ENCODE measurements at places on chromosomes 16 and 17.

- DNase-seq: no peak
These were observed 31.8 kb upstream of the AXIN2 start for GRCh38 chr17:65593092-65593854.

DNA sequence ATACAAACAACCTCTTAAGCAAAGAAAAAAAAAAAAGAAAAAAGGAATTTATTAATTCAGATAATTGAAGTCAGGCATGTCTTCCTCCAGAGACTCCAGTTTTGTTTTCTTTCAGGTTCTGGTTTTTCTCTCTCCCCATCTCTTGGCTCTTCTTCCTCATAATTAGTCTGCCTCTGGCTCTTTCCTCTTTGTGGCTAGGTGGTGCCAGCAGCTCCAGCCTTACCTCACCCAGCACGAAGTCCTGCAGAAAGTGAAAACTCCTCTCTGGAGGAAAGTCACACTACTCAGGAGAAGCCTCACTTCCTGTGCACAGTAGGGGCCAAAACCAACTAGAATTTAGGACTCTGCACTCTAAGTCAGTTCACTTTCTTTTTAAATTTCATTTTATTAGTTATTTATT, 10.3 kb upstream of the NFAT5 start:
- DNase-seq: no peak

- DNase-seq: no peak
These were observed 168.5 kb downstream of the GRIN2A start for GRCh38 chr16:10013774-10014173.

DNA sequence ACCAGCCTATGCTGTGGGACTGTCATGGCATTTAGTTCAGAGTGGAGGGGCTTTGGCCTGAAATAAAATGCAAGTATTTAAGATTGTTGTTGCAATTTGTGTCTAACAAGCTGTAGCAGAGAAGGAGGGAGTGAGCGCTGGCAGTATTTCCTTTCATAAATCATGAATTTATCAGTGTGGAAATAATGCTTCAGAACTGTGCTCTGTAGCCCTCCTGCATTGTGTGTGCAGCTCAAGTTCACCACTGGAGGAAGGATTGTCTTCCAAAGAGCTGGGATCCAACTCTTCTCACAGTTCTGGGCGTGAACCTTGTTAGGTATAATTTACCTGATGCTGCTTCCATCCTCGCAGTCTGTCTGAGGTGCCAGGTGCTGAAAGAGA, 15.1 kb downstream of the SNX11 start:
- DNase-seq: no peak

- no peak for DNase-seq
These were observed 18.8 kb downstream of the MYH10 start for GRCh38 chr17:8611619-8612298.

GRCh38 chr16:84555418-84556196, 51.1 kb upstream of the MEAK7 start:
- DNase-seq: no peak

DNA sequence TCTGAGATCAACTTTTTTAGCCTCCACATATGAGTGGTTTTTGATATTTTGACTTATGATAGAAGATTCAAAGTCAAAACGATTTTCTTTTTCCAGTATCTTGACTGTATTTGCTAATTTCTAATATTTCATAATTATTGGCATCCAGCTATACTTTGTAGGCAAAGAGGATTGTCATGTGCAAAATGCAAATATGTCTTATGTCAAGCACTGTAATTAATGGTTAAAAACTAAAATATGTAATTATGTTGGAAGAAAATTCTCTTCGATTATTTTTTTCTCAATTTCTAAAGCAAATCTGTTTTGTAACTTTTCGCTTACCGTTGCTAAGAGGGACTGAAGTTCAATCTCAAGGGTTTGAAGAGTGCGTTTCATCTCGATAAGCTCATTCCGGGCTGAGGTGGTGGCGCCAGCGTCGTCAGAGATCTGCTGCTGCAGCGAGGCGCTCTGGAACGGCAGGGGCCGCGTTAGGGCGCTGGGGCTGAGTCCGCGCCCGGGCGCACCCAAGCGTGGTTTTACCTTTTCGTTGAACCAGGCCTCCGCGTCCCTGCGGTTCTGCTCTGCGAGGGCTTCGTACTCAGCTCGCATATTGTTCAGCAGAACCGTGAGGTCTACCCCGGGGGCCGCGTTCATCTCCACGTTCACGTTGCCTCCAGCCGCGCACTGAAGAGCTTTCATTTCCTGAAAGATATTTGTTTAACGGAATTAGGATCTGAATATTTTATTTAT, 3.0 kb downstream of the KRT27 start:
- DNase-seq: peak; percentile 3

GRCh38 chr17:76598004-76598439, 12.4 kb upstream of the ST6GALNAC2 start:
- no peak for DNase-seq

GRCh38 chr17:42929497-42929844, 28.9 kb downstream of the G6PC1 start:
- no peak for DNase-seq

GRCh38 chr16:1707193-1707790, 1.3 kb downstream of the MAPK8IP3 start:
- no peak for DNase-seq

- no peak for DNase-seq
These were observed 200.4 kb upstream of the N4BP1 start for GRCh38 chr16:48810436-48810802.

- DNase-seq: peak; percentile 75
These were observed 3.7 kb upstream of the CNP start for GRCh38 chr17:41962768-41963434.

DNA sequence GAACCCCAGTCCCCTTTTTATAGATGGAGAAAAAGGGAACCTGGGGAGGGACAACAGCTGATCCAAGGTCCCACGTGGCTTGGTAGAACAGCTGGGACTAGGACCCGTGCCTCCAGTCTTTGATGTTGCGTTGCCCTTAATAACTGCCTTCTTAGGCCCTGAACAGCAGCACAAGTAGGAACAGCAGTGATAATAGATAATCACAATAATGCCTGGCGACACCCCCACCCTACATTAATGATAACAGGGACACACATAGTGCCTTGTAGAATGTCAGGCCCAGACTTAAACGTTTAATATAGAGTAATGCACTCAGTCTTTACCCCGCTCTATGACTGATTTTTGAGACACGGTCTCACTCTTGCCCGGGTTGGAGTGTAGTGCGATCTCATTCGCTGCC, 96.4 kb downstream of the ABCC6 start:
- DNase-seq: no peak

DNA sequence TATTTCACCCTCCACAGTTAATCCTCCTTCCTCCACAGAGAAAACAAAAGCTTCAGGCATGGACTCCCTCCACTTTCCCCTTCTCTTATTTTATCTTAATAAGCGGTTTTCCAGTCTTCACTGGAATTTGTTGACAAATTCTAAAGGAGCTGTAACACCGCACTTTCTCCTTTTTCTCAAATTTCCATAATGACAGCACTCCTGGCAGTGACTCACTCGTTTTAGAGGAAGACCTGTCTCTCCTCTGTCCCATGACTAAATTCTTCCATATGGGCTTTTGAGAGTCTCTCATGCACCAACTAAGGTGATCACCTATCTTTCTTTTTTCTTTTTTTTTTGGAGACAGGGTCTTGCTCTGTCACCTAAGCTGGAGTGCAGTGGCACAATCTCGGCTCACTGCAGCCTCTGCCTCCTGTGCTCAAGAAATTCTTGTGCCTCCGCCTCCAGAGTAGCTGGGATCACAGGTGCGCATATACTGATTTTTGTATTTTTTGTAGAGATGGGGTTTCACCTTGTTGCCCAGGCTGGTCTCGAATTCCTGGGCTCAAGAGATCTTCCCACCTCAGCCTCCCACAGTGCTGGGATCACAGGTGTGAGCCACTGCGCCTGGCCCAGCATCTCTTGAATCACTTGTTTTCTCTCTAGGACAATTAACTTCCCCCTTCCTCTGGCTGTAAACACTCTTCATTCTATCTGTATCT, 7.7 kb downstream of the ITGAM start:
- DNase-seq: no peak

- no peak for DNase-seq
These were observed 224.9 kb downstream of the HS3ST3B1 start for GRCh38 chr17:14525551-14526455.

GRCh38 chr16:82108774-82109173, 61.2 kb downstream of the MPHOSPH6 start:
- no peak for DNase-seq

- DNase-seq: no peak
These were observed 8.1 kb upstream of the NUDT16L1 start for GRCh38 chr16:4685292-4685691.

- DNase-seq: no peak
These were observed 23.1 kb upstream of the MAP3K14 start for GRCh38 chr17:45339646-45340605.

GRCh38 chr16:84955427-84955826, 55.9 kb downstream of the ZDHHC7 start:
- no peak for DNase-seq

GRCh38 chr16:9124908-9125584, 33.6 kb downstream of the HAPSTR1 start:
- no peak for DNase-seq

- peak; percentile 58 for DNase-seq
These were observed 79.6 kb upstream of the TEKT1 start for GRCh38 chr17:6910987-6911603.

- no peak for DNase-seq
These were observed 278.6 kb downstream of the HAPSTR1 start for GRCh38 chr16:9370061-9370491.

DNA sequence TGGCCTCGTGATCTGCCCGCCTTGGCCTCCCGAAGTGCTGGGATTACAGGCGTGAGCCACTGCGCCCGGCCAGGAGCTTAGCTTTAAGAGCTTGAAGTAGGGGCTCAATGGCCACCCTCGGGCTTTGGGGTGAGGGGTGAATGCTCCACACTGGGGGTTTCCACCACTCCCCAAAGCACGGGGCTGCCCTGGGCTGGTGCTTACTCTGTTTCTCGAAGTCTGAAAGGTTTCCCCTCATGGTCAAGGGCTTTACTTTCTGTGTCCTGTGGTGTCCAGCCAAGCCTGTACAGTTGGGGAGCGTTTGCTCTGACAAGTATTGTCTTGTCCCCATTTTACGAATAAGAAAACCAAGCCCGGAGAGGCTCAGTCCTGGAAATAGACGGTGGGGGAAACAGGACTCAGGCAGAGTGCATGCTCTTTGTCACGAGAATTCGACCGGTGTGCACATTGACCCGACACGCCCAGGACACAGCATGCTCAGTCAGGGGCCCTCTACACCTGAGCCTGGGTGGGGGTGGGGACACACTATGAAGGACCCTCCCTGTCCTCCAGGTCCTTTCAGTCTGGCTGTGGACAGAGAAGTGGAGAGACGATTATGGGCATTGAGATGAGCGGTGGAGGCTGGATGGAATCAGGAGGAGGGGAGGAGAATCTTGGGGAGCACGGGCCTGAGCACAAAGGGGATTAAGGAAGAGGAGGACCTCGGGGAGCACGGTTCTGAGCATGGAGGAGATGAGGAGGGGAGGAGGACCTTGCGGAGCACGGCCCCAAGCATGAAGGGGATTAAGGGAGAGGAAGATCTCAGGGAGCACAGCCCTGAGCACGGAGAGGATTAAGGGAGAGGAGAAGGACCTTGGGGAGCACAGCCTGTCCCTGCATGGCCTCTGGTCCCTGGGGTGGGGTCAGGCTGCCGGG, 7.5 kb downstream of the CD7 start:
- no peak for DNase-seq

GRCh38 chr16:79328402-79329165, 272.0 kb downstream of the MAF start:
- no peak for DNase-seq

GRCh38 chr17:52660692-52661091, 502.2 kb upstream of the CA10 start:
- DNase-seq: no peak

GRCh38 chr17:33013596-33014375, 22.1 kb downstream of the SPACA3 start:
- DNase-seq: no peak

GRCh38 chr16:55488306-55488705, 9.3 kb downstream of the MMP2 start:
- DNase-seq: no peak

GRCh38 chr17:80773243-80773991, 218.2 kb upstream of the CHMP6 start:
- no peak for DNase-seq

DNA sequence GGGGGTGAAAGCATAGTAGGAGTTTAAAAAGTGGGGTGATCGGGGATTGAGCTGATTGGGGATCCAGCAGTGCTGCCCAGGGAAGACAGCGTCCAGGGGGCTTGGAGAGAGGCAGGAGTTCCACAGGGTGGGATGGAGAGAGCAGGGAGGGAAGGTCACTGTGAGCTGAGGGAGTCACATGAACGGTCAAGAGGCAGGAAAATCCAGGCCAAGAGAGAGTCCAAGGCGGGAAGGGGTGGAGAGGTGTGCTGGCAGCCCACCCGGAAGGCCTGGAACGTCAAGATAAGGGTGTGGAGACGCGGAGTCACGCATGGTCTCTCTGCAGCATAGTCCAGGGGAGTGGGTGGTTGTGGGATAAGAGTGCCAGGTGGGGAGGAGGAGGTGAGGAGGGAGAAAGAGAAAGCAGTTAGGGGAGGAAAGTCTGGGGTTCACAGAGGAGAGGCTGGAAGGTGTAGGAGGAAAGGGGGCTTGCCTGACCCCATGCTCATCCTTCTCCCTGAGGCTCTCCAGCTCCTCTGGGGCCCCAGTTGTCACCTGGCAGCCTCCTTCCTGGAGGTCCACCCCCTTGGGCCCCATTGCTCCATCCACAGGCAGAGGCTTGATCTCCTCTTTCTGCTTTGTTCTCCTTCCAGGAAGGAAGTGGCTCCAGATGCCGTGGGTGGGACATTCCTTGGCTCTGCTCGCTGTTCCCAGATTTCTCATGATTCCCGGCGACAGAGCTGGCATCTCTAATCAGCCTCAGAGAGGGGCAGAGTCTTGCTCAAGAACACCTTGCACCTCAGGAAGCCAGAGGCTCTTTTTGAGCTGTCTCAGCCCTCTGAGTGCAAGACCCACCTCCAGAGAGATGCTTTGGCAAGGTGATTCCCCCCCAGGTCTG, 28.7 kb downstream of the CCR7 start:
- DNase-seq: no peak

DNA sequence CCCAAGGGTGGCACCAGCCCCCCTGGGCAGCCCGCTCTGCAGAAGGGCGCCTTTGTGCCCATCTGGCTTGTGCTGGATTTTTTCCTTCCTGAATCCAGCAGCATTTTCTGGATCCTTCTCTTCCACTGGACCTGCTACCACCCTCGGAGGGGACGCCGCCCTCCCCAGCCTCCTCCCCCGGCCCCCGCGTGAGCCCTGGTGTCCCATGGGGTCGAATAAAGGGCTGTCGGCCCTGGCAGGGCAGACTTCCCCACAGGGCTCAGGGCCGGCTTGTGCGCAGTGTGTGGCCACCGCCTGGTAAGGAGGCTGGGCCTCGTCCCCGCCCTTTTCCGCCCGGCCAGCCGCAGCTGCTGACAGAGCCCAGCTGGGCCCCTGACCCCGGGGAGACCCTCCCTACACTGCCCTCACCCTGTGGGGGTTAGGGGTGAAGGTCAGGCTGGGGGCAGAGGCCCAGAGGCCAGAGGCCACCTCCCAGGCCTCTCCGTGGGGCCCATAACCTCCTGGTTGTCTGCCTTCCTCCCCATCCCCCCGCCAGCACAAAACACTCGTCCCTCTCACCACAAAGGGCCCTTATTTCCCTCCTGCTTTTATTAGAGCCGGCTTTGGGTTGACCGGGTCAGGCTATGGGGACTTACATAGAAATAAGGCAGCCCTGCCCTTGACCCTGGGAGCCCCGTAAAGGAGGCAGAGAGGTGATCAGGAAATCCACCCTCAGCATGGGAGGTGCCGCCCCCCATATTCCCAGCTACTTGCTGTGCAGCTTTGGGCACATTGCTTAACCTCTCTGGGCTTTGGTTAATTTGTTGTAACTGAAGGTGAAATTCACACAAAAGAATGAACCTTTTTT, 179.3 kb upstream of the CIBAR2 start:
- no peak for DNase-seq

GRCh38 chr17:66555605-66556004, 253.2 kb downstream of the PRKCA start:
- DNase-seq: no peak
